ENCODE measurements at places on chromosomes 1 and 21.

DNA sequence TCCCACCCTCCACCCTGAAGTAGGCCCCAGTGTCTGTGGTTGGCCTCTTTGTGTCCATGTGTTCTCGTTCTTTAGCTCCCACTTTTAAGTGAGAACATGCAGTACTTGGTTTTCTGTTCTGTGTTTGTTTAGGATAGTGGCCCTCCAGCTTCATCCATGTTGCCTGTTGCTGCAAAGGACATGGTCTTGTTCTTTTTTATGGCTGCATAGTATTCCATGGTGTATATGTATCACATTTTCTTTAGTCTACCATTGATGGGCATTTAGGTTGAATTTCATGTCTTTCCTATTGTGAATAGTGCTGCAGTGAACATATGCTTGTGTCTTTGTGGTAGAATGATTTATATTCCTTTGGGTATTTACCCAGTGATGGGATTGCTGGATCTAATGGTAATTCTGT is 6.1 kb downstream of the HIPK1 start:
- no peak for DNase-seq

- peak; percentile 87 for DNase-seq
These were observed 19.4 kb downstream of the PLEKHO1 start for GRCh38 chr1:150168960-150169601.

DNA sequence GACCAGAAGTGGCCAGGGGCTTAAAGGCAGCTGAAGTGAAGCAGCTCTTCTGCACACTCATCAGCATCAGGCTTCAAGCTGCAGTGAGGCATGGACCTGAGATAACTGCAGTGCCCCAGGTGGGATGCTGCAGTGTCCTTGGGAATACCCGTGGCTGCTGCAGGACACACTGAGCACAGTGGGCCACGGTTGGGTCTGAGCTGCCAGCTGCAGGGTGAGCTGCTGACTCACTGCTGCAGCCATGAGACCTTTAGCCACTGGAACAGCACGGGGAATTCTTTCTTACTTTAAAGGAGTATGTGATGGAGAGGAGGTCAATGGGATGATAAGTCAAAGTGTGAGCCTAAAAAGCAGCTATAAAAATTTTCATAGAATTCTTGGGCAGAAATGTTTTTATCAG is 102.1 kb downstream of the XCL2 start:
- DNase-seq, result no peak

DNA sequence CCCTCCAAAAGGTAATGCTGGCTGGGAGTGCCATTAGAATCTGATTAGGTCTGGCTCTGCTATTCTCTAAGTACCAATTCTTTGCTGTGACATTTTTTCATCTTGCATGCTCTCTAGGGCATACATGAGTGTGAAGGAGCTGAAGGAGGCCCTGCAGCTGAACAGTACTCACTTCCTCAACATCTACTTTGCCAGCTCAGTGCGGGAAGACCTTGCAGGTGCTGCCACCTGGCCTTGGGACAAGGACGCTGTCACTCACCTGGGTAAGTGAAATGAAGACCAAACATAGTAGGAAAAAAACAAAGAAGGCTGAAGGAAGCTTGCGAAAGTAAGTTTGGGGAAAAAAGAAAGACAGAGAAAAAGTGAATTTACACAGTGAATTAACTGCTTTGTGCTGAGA is 207.9 kb downstream of the PAPPA2 start:
- DNase-seq, result no peak

GRCh38 chr1:6459850-6460265 is 6.1 kb downstream of the TNFRSF25 start:
- DNase-seq, result peak; percentile 50

GRCh38 chr1:202164271-202165037 is 4.1 kb upstream of the PTPN7 start:
- DNase-seq, result peak; percentile 65

GRCh38 chr1:170221031-170221430 is 75.3 kb downstream of the NTMT2 start:
- no peak for DNase-seq

DNA sequence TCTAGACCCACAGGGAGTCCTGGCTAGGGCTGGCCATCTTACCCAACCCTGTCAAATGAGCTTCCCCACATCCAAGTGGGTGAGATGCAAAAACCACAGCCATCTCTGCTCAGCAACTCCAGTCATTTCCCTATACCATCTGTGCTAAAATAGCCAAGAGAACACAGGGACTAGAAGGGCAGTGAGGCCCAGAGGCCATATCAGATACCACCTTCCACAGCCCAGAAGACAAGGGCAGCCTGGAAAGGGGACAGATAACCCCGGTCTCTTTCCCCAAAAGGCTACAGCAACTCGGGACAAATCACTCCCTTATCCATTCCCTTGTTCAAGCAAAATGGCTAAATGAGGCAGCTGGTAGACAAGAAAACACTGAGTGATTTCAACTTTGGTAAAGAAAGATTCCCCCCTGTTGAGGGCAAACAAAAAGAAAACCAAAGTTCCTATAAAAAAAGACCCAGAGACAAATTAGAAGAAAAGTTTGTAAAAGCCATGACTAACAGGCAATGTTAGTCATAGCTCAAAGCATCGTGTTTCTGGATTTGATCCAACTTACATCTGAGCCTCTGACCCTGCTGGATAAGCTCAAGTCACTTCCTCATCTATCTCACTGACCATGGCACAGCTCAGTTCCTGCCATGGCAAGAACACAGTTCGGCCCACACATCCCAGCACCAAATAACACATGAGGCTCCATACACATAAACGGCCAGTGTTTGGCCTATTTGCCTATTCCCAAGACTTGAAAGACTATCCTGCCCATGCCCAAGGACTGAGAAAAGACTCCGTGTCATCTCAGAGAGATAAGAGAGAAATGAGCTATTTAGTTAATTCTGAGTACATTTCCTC is 3.1 kb downstream of the LAMB3 start:
- DNase-seq, result peak; percentile 65

GRCh38 chr1:154425172-154425571 is 20.0 kb downstream of the IL6R start:
- no peak for DNase-seq
